ENCODE measurements at places on chromosomes 1 and 21.

DNA sequence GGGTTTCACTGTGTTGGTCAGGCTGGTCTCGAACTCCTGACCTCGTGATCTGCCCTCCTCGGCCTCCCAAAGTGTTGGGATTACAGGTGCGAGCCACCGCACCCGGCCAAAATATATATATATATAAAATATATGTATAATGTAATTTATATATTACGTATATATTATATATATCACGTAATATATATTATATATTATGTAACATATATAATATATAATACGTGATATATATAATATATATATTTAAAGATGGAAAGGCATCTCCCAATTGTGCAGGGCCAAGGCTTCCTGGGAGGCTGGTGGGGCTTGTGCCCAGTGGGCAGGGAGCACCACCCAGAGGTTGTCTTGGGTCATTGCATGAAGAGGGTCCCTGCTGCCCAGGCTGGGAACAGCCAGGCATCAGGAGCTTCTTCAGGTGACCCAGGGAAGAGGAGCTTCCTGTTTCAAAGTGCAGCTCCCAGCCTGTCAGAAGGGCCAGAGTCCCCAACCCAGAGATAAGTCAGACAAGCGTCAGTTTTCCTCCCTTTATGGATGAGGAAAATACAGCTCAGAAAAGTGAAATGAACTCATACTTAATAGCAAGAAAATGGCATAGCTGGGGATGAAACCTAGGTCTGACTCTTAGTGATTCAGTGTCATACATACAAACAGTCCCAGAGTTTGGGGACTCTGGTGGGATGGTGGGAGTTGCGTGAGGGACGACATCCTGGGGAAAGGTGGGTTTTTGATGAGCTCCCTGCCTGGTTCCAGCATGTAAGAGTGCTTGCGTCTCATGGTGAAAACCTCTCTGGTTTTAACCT, 12.0 kb downstream of the UBE2Q1 start:
- H3K4me3 ChIP-seq, result no peak overlapping the region
- peaks cover 23% of the 10 kb centered on the region for H3K36me3 ChIP-seq
- H3K27ac ChIP-seq, result no peak overlapping the region
- DNase-seq, result no peak
- peaks cover 10% of the 10 kb centered on the region for H3K27me3 ChIP-seq

DNA sequence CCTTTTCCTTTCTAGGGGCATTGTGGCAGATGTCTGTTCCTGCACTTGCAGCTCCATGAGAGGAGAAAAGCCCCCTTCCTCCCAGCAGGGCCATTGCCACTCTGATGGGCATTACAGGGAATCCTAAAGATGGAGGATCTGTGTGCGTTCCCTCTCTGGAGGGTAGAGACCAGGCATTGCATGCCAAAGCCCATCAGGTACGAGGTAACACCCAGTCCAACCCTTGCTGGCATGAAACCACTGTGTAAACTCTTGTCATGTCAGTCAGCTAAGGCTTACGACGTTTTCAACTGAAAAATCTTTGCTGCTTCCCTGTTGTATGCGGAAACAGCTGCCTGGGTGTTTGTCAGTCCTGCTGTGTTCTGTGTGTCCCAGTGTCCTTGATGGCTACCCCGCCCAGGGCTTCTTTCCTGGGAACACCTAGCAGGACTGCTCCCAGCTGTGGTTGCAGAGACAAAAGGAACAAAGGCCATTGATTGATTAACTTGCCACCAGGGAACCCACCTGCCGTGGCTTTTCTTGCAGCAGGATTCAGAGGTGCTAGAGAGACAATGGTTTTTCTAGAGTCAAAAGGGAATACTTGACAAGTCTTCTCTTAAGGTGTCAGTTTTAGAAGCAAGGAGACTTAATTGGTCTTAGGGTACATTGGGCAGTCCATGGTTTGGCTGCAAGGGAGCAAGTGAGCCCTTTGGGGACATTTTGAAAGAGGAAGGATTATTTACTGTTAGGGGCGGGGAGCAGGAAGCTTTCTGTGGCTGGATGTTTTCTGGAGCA, 24.6 kb downstream of the B3GALT5 start:
- no peak overlapping the region for H3K27ac ChIP-seq
- no peaks in the 10 kb centered on the region for H3K4me1 ChIP-seq
- peaks cover 39% of the 10 kb centered on the region for H3K27me3 ChIP-seq
- no peak overlapping the region for H3K4me3 ChIP-seq

DNA sequence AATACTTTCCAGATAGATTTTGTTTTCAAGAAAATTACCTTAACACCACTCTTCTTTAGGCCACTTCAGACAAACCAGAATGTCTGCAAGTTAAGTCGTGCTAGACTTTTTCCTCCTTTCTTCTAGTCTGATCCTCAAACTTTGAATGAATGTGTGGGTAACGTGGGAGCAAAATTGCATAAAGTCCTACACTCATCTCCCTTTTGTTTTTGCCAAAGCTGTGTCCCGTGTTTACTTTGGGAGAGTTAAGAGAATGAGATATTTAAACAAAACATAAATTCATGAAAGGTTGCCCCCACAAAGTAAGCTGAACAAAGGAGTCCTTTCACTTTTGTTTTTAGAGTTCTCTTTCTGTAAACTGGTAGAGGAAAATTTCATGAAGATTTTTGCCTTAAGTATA, 16.9 kb upstream of the VAMP3 start:
- no peaks in the 10 kb centered on the region for H3K36me3 ChIP-seq
- no peak for DNase-seq
- peaks cover 51% of the 10 kb centered on the region for H3K27me3 ChIP-seq
- no peak overlapping the region for H3K4me3 ChIP-seq
- H3K27ac ChIP-seq, result no peak overlapping the region

- no peak overlapping the region for H3K4me3 ChIP-seq
- no peaks in the 10 kb centered on the region for H3K36me3 ChIP-seq
- DNase-seq, result no peak
- peaks cover 30% of the 10 kb centered on the region for H3K4me1 ChIP-seq
- H3K27me3 ChIP-seq, result no peaks in the 10 kb centered on the region
- no peak overlapping the region for H3K27ac ChIP-seq
These were observed 216.1 kb upstream of the EDN2 start for GRCh38 chr1:41700581-41700980.

- H3K36me3 ChIP-seq, result peaks cover 1% of the 10 kb centered on the region
- H3K27ac ChIP-seq, result no peak overlapping the region
- no peak overlapping the region for H3K4me3 ChIP-seq
These were observed 6.7 kb downstream of the ZNF648 start for GRCh38 chr1:182054698-182055326.

DNA sequence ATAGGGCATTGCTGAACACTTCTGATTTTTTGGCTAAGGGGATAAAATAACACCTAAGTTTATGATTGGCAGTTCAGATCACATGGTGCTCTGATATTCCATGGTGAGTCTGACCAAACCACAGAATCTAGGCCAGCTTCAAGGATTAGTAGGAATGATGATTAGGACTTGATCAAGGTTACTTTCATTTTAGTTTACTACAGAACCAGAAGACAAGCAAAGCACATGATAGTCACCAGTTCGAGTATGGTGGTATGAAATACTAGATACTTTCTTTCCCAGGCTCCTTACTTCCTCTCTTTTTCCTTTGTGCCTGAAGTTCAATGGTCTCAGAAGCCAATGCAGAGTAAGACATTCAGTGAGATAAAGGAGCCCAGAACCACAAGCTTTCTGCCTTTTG, 26.6 kb downstream of the S100A10 start:
- no peak overlapping the region for H3K27ac ChIP-seq
- H3K36me3 ChIP-seq, result no peaks in the 10 kb centered on the region
- DNase-seq, result no peak
- H3K4me1 ChIP-seq, result peaks cover 4% of the 10 kb centered on the region
- H3K27me3 ChIP-seq, result peaks cover 12% of the 10 kb centered on the region

GRCh38 chr1:150008699-150009098, 1.8 kb downstream of the OTUD7B start:
- H3K27ac ChIP-seq, result no peak overlapping the region
- H3K4me1 ChIP-seq, result peaks cover 43% of the 10 kb centered on the region
- H3K27me3 ChIP-seq, result no peaks in the 10 kb centered on the region
- DNase-seq, result no peak
- H3K36me3 ChIP-seq, result peaks cover 6% of the 10 kb centered on the region

GRCh38 chr1:15345705-15346345, 63.9 kb upstream of the EFHD2 start:
- no peaks in the 10 kb centered on the region for H3K27me3 ChIP-seq
- peaks cover 3% of the 10 kb centered on the region for H3K36me3 ChIP-seq
- H3K4me1 ChIP-seq, result peaks cover 75% of the 10 kb centered on the region
- peak overlapping the region; percentile 90 for H3K27ac ChIP-seq

DNA sequence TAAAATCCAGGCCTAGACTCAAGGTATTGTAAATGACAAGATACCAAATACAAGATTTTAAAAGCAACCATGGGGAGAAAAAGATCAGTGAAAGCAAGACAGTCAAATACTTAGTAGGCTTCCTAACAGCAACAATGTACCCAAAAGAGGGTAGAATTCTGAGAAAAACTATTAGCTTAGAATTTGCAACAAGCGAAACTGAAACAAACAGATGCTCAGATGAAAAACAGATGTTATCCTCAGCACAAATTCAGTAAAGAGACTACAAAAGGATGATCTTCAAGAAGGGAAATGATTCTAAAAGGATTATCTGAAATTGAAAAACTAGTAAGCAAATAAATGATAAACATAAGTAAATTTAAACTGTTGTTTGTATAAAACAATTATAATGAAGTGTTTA, 40.0 kb downstream of the PDC start:
- H3K36me3 ChIP-seq, result peaks cover 18% of the 10 kb centered on the region
- no peak overlapping the region for H3K4me3 ChIP-seq
- no peaks in the 10 kb centered on the region for H3K4me1 ChIP-seq
- H3K27me3 ChIP-seq, result no peaks in the 10 kb centered on the region

GRCh38 chr1:100794748-100795645, 75.5 kb downstream of the VCAM1 start:
- H3K4me1 ChIP-seq, result no peaks in the 10 kb centered on the region
- no peak overlapping the region for H3K4me3 ChIP-seq

- peaks cover 87% of the 10 kb centered on the region for H3K36me3 ChIP-seq
- H3K4me1 ChIP-seq, result peaks cover 79% of the 10 kb centered on the region
- peak overlapping the region; percentile 100 for H3K27ac ChIP-seq
- peak overlapping the region; percentile 68 for H3K4me3 ChIP-seq
- peak; percentile 74 for DNase-seq
These were observed 19.1 kb downstream of the RUNX3 start for GRCh38 chr1:24910751-24911650.

GRCh38 chr1:8752921-8753713, 64.3 kb downstream of the RERE start:
- peaks cover 5% of the 10 kb centered on the region for H3K4me1 ChIP-seq
- no peaks in the 10 kb centered on the region for H3K36me3 ChIP-seq
- no peak for DNase-seq
- H3K4me3 ChIP-seq, result no peak overlapping the region
- H3K27ac ChIP-seq, result no peak overlapping the region
- H3K27me3 ChIP-seq, result no peaks in the 10 kb centered on the region

DNA sequence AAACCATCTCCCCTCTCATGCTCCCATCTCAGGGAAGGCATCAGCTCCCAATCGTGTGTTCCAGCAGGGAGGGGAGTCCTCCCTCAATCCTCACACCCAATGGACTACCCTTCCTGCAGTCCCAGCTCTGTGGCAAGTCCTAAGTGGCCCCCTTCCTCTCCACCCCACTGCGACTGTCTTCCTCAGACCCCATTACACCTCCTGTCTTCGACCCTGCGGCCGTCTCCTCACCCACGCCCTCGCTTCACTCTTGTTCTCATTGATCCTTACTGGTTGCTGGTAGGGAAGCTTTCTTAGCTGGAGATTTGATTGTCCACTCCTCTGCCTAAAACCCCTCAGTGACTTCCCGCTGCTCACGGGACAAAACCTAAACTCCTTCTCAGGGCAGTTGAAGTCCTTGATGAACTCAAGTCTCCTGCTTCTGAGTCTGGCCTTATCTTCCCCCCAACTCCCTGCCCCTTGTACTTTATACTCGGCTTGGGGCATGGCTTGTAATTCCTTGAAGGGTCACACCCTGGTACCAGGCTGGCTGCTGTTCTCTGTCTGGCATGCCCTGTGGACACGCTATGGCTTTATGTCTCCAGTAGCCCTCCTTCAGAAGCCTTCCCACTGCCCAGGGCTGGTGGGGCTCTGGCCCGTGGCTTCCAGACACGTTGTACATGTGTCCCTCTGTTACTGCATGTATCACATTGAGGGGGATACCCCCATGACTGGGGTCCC, 2.3 kb upstream of the EPS8L3 start:
- H3K27ac ChIP-seq, result no peak overlapping the region
- no peaks in the 10 kb centered on the region for H3K4me1 ChIP-seq
- peaks cover 6% of the 10 kb centered on the region for H3K27me3 ChIP-seq
- no peak for DNase-seq
- no peaks in the 10 kb centered on the region for H3K36me3 ChIP-seq
- H3K4me3 ChIP-seq, result no peak overlapping the region

DNA sequence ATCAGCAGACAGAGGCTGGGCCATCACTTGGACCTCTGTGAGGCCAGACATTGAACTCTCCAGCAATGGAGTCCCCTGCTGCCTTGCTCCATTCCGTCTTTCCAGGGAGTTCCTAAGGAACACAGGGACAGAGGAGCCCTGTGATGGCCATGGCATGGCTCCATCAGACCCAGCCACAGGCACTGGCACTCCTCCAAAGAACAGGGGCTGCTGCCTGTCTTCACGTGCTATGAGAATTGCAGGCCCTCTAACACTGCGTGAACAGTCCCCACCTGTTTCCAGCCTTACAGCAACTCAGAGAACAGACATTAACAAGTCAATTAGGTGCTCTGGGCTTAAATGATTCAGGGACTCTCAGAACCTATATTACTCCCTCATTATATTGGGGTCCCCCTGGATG, 140.8 kb downstream of the ASTN1 start:
- no peak overlapping the region for H3K27ac ChIP-seq
- H3K4me3 ChIP-seq, result no peak overlapping the region
- no peaks in the 10 kb centered on the region for H3K4me1 ChIP-seq
- DNase-seq, result no peak
- no peaks in the 10 kb centered on the region for H3K27me3 ChIP-seq

GRCh38 chr21:41536076-41536826, 28.3 kb upstream of the TMPRSS2 start:
- no peak overlapping the region for H3K27ac ChIP-seq
- no peak overlapping the region for H3K4me3 ChIP-seq
- H3K27me3 ChIP-seq, result peaks cover 58% of the 10 kb centered on the region
- no peaks in the 10 kb centered on the region for H3K36me3 ChIP-seq

DNA sequence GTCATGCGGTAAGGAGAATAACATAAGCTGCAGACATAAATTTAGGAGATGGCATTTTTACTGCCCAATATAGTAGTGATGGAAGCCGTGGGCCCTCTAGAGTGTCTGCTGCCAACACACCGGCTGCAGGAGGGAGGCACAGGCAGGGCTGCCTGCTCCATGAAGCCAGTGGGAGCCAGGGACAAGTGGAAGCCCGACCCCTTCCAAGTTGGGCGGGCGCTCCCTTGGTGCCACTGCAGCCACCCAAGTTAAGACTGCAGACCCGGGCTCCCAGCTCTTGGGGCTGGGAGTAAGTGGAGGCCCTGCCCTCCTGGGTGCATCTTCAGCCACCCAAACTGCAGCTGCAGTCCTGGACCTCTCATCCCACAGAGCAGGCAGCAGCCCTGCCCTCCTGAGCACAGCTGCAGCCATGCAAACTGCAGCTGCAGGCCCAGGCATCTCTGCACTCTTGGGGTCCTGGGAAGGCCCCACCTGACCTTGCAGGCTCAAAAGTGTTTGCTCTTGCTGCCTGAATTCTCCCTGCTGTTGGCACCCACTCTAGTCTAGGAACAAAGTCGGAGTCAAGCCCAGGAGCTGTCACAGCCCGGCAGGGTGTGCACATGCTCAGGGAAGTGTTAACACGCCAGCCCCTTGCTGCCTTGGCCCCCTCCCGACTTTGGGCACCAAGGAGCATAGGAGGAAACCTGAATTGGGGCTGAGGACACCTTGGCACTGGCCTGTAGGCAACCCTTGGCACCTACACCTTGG, 437.2 kb upstream of the PRMT6 start:
- no peaks in the 10 kb centered on the region for H3K27me3 ChIP-seq
- H3K36me3 ChIP-seq, result no peaks in the 10 kb centered on the region
- no peak overlapping the region for H3K4me3 ChIP-seq
- no peaks in the 10 kb centered on the region for H3K4me1 ChIP-seq
- no peak for DNase-seq
- no peak overlapping the region for H3K27ac ChIP-seq

All from central memory CD8-positive, alpha-beta T cell (primary cell).